ENCODE measurements at places on chromosomes 3 and 15. TPM values are rescaled to one million over a fixed set of nuclear protein-coding genes. Genes with fewer than 3 reads are reported as not detected.

PLXNB1 gene
- 203 TPM for total RNA-seq

GABRG3 gene
- 3.1 TPM for total RNA-seq

GPR149 gene
- not detected for total RNA-seq

DNA sequence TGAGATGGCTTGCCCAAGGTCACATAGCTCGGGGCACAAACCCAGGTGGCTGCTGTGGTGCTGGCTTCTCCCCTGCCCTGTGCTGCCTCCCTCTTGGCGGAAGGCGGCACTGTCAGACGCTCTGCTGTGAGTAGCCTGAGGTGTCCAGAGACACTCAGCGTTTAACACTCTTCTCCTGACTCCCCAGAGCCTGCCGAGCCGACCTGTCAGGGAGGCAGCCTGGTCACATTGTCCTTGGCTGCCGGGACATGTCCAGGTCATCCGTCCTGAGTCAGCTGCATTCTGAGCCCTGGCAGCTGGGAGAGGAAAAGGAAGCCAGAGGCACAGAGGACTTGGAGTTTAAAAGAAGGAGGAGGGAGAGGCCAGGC lies 4.7 kb downstream of the LMAN1L start:
- DNase-seq, result no peak

- DNase-seq, result no peak
Observed at GRCh38 chr3:59262076-59262498, 212.3 kb upstream of the CFAP20DC start.
